ENCODE measurements at places on chromosomes 6 and 20.

DNA sequence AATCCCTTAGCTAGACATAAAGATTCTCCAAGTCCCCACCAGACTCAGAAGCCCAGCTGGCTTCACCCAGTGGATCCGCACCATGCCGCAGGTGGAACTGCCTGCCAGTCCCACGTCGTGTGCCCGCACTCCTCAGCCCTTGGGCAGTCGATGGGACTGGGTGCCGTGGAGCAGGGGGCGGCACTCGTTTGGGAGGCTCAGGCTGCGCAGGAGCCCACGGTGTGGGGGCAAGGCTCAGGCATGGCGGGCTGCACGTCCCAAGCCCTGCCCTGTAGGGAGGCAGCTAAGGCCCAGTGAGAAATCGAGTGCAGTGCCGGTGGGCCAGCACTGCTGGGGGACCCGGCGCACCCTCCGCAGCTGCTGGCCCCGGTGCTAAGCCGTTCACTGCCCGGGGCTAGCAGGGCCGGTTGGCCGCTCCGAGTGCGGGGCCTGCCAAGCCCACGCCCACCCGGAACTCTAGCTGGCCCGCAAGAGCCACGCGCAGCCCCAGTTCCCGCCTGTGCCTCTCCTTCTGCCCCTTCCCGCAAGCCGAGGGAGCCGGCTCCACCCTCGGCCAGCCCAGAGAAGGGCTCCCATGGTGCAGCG lies 95.9 kb upstream of the DTNBP1 start:
- no peak for DNase-seq

GRCh38 chr6:53679446-53679933 lies 13.9 kb upstream of the KLHL31 start:
- no peak for DNase-seq

- no peak for DNase-seq
These were observed 70.9 kb upstream of the UFL1 start for GRCh38 chr6:96450770-96451130.

DNA sequence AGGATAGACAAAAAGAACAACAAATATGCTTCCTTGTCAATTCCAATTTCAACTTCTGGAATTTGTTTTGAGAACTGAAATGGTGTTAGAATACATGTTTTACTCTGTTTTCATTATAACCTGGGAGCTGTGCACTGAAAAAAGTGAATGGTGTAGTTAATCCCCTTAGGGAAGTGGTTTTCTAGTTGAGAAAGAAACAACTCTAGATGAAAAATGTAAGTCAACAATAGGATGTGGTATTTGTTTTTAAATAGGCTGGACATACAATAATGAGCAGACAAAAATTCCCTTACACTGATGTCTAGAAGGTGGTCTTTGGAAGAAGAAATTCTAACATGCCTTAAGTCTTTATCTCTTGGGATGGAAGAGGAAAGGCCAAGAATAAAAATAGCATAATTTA lies 59.9 kb upstream of the TINAG start:
- no peak for DNase-seq

GRCh38 chr20:41308290-41308711 lies 9.2 kb downstream of the ZHX3 start:
- no peak for DNase-seq

DNA sequence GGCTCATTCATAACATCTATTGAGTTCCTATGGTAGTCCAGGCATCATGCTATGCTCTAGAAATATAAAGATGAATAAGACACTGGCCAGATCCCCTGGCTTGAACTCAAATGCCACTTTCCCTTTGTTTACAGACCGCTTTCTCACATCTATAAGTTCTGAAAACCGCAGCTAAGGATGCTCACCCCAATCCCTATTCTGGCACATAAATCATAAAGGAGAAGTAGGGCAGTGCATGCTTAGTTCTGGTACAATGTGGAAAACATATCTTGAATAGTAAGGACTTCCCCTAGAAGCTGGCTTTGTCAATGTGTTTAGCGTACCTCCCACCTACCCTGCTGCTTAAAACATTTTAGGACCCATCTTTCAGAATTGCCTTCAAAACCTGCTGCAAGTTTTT lies 26.4 kb downstream of the MRS2 start:
- no peak for DNase-seq

GRCh38 chr6:35454391-35455110 lies 2.4 kb downstream of the FANCE start:
- DNase-seq, result no peak

DNA sequence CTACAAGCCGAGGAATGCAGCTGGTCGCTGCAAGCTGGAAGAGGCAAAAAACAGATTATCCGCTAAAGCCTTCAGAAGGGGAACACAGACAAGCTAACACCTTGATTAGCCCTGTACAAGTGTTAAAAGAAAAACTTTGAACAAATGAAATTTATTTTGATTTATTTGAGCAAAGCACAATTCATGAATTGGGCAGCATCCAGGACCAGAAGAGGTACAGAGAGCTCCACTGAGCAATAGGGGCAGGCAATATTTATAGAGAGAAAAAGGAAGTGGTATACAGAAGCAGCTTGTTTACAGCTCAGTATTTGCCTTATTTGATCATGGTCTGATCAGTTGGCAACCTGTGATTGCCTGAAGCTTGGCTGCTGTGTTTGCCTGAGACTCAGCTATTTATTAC lies 17.6 kb downstream of the HLA-DOB start:
- DNase-seq, result no peak

- DNase-seq, result no peak
These were observed 105.4 kb downstream of the TSHZ2 start for GRCh38 chr20:53077373-53078205.

DNA sequence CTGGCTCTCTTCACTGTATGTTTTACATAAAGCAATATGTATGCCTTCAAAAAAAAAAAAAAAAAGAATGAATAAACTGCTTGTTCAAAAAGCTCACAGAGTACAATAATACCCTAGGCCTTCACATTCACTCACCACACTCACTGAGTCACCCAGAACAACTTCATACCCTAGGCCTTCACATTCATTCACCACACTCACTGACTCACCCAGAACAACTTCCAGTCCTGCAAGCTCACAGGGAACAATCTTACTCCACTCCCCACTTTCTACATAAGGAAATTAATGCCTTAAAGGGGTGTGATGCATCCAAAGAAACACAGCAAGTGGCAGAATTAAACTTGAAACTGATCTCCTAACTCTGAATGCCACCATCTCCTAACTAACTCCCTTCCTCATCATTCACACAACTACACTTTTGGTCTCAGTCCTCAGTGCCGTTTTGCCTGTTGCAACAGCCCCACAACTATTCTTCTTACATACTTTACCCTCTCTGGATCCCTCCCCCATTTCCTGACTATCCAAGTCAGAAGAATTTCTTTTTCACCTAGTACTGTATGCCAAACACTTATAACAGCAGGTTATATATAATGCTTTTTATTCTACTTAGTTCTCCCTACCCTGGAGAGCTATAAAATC lies 34.2 kb downstream of the NHSL1 start:
- DNase-seq, result no peak

DNA sequence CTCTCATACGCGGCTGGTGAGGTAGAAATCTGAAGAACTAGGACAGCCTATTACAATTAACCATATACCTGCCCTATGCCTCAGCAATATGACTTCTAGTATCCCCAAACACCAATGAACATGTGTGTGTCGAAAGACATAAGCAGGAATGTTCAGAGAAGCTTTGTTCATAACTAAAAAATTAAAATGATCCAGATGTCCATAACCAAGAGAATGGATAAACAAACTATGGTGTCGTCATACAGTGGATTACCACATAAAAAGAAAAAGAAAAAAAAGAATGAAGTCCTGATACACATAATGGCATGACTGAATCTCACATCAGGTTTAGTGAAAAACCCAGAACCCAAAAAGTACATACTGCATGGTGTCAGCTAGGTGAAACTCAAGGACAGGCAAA lies 73.9 kb downstream of the MDN1 start:
- no peak for DNase-seq
